ENCODE measurements at places on chromosomes 11 and 22.

GRCh38 chr11:79314906-79315689 lies 125.7 kb downstream of the TENM4 start:
- DNase-seq: no peak

DNA sequence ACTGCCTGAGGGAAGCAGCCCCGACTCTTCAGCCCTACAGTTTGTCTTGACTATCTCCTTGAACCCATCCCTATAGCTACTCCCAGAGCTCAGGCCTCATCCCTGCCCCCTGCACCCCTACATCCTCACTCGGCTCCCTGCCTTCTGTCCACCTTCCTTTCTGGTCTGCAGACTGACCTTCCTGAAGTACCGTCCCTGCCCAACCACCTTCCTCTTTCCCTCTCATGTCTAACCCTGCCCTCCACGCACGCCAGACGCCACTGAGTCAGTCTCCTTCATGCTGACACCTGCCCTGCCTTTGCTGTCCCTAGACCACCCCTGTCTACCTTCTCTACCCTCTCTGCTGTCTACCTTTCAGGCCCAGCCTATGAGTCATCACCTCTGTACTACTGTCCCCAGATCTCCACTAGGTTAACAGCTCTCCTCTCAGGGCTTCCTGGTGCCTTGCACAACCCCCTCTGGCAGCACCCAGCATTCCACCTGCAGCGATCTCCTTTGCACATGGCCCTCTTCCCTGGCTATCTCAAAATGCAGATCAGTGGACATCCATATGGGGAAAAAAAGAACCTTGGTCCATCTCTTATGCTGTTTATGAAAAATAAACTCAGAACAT lies 8.9 kb downstream of the KCTD21 start:
- no peak for DNase-seq

DNA sequence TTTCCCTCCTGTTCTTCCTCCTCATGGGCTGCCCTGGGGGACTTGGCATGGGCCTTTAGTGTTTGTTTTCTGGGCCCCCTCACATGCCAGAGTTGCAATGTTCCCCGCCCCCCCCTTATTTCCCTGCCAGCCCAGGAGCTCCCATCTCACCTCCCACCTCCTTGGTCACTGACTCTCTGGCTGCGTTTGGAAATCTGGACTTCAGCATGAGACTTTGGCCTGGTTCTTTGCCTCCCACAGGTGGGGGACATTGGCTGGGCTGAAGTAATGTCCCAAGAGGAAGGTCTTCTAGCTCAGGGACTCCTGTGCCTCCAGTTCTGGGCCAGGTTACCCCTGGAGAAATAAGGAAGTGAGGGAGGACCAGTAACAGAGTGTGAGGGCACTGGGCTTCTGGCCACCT lies 7.0 kb downstream of the MTFP1 start:
- DNase-seq: no peak

- DNase-seq: no peak
These were observed 63.1 kb downstream of the MTNR1B start for GRCh38 chr11:93032580-93032979.

DNA sequence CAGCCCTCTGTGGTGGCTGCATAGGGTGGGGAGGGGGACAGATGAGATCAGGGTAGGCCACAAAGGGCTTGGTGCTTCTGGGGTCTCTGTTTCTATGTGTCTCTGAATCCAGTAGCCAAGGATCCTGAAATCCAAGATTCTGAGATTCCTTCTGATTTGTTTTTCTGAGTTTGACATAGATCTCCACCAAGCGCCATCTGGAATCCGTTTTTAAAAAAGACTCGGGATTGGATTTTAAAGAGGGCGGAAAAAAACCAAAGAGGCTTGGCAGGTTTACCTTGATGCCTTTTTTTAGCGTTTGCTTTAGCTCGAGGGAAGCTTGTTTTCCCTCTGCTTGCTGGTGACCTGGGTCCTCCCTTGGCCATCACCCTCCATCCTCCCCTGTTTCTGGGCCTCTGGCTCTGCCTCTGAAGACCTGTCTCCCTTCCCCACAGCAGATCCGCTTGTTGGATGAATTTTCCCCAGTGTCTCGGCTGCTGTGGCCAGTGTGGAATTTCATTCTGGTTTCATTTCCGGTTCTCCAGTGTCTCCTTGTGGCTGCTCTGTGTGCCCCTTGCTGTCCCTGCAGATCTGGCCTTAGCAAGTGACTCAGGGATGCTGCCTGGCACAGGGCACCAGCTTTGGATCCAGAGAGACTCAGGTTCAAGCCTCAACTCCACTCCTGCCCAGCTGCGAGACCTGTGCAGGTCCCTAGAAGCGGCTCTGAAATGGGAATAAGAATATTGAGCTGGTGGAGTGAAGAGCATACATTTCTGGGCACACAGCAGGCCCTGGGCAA lies 15.1 kb downstream of the SYNGR1 start:
- no peak for DNase-seq

DNA sequence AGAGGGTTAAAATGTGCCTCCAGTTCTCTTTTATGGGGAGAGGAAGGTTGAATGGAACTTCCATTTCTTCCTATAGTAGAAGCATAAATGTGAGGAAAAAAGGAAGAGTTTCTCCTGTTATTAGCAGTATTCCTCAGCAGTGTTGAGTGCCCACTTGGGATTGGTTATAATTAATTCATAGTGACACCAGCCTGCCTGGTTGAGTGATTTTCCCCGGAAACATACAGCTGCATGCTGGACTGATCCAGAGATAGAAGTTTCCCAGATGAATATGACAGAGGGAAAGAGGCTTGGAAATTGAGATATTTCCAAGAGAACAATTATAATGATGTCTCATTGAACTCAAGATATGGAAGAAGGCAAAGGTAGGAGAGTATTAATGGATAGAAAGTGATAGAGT lies 28.3 kb downstream of the RAB39A start:
- DNase-seq: peak; percentile 52

Measured in BE2C (cell line).